ENCODE measurements at places on chromosomes 16 and 17. TPM values are rescaled to one million over a fixed set of nuclear protein-coding genes. Genes with fewer than 3 reads are reported as not detected.

Gene CES3
- 2.0 TPM for total RNA-seq

DNA sequence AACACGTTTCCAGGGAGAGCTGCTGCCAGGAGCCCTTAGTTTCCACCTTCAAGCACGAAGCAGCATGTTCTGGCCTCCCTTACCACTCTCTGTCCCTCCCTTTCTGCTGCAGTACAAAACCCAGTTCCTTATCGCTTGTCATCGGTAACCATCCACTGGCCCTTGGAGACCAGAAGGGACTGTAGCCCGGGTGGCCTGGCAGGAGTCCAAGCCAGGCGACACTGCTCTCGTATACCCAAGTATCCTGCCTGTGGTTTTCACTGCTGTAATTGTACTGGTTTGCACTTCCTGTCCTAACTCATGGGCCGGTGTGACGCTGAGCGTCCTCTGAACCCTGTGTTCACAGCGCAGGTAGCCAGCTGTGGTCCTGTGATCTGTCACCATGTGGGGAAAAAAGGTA is 81.1 kb downstream of the MAF start:
- DNase-seq = peak; percentile 77

Gene MTSS2
- total RNA-seq = 74.1 TPM

Gene FNDC8
- not detected for total RNA-seq

DNA sequence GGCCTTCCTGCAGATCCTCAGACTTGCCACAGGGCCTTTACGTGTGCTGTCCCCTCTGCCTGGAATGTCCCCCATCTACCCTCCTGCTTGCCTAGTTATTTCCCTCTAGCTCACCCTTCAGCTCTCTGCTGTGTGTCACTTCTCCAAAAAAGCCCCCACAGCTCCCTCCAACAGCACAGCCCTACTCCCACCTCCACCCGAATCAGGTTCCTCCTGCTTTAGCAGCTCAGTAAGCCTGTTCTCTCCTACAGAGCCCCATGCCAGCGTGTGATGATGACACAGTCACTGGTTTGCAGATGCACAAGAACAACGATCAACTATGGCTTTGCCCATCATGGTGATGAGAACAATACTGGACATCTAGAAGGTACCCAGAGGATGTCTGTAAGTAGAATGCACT is 7.1 kb upstream of the SAMD14 start:
- DNase-seq = no peak

GRCh38 chr17:42459801-42460281 is 1.2 kb downstream of the ATP6V0A1 start:
- DNase-seq = no peak

GRCh38 chr16:381012-381788 is 578 bp downstream of the PGAP6 start:
- DNase-seq = no peak

Gene CDR2L
- 18.4 TPM for total RNA-seq

Measured in Right ventricle myocardium superior (tissue), 1 donor.